Left colon (tissue), 2 donors: ENCODE measurements at places on chromosomes 11 and 22.

GRCh38 chr22:28650463-28650862 is 29.2 kb downstream of the TTC28 start:
- DNase-seq, result no peak

GRCh38 chr22:27370269-27370668 is 431.3 kb downstream of the MN1 start:
- no peak for DNase-seq

DNA sequence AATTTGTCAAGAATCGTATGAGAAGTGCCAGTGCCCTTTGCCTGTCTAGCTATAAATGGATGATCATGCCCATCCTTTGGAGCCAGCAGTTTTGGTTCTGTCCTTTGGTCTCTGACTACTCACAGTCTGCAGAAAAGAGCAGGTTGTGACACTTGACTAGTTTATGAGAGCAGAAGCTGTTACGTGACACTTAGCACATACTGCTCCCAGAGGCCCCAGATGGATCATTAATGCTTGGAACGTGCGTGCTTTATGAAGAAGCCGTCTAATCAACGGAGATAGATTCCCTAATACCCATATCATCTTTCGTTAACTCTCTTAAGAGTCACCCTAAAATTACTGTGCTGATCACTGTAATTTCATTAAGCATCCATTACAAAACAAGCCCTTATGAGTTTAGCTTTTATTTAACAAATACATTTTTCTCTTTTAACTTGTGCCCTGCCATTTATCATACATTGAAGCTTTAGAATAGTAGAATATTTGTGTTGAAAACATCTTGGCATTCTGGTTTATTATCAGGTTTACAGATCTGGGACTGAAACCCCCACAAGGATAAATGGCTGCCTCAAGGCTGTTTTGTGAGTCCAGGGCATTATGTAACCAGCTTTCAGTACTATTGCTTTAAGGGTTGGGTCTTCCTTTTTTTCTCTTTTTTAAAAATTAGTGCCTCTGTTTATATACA is 47.0 kb upstream of the ADORA2A start:
- no peak for DNase-seq

DNA sequence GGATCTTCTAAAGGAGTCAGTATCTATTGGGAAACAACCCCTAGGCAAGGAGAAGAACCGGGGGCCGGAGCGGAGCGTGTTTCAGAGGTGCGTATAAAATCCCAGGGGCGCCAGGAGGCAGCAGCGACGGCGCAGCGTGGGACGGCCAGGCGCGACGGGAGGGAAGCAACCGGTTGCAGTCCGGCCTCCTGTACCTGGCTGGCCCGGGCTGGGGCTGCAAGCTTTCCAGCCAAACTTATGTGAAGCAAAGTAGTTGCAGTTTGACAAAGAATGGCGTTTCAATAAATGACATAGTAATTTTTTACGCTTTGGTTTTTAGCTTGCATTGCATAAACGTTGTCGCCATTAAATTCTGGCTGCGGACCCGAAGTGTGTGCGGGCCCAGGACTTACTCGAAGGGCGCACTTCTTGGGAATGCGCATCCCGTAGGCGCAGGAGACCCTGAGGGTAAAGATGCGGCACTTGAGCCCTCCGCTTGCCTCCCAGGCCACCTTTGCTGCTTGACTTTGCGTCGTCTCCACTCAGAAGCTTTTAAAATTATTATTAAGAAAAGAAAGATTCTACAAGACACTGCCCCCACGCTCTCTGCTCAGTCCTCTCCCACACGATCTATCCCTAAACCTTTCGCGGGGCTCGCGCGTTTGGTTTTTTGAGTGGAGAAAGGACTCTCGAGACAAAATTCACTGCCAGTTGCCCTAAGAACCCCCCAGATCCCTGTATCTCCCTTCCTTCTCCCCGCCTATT is 1.6 kb upstream of the WT1 start:
- no peak for DNase-seq

DNA sequence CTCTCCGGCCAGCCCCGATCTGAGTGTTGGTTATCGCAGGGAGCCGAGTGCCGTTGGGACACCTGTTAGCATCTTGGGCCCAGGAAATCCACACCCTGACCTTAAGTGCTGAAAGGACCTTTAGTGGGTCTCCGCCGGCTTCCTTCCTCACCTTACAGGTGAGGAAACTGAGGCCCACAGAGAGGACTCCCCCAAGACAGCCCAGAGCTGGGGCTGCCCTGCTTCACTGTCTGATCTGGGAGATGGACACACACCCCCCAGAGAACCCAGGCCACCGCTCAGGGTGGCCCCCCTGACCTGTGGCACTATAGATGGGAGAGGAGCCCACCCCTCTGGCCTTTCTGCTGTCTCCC is 73.6 kb downstream of the FBLN1 start:
- DNase-seq, result no peak

DNA sequence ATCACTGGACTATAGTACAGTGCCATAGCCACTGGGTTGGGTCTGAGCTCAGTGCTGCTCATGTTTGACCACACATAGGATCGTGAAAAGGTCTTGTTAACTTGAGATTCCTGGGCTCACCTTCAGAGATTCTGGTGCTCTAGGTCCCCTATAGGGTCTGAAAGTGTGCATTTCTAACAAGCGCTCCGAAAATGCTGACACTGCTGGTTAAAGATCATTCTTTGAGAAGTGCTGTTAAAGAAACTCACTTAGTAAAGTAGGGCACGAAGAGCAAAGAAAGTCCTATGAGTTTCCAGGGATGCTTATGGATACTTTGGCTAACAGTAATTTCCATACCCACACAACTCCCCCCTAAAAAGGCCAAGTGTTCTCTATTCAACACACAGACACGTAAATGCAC is 108.1 kb upstream of the PAX6 start:
- no peak for DNase-seq

- no peak for DNase-seq
Observed at GRCh38 chr11:96101146-96101545, 177.2 kb upstream of the MTMR2 start.

DNA sequence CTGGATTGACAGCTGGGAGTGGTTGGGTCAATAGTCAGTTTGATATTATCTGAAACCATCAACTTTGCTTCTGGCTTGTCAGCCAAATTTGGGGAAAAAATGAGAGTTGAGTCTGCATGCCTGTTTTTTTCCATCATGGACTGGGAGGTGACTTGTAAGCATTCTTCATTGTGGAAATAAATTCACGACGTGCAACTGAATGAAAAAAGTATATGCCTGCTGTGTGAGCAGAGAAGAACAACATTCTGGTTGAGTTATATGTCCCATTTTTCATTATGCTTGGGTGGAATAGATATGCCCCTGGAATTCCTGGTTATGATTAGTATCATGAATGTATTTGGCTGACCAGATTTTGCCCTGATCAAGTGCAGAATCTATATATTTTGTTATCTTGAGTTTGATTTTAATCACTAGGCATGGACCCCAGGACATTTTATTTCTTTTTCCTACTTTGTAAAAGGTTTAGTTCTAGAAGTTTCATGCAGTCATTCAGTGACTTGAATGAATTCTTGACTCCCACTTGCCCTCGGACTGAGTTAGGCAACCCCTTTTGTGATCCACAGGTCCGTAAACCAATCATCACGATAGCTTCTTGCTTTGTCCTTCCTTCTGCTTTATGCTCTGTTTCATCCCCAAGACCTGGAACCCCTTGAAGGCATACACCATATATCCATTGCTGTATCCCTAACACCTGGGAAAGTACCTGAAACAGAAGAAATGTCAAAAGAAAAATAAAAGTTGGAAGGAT is 205.8 kb downstream of the NAV2 start:
- no peak for DNase-seq

- no peak for DNase-seq
Observed at GRCh38 chr11:65719871-65720210, 757 bp downstream of the RNASEH2C start.

DNA sequence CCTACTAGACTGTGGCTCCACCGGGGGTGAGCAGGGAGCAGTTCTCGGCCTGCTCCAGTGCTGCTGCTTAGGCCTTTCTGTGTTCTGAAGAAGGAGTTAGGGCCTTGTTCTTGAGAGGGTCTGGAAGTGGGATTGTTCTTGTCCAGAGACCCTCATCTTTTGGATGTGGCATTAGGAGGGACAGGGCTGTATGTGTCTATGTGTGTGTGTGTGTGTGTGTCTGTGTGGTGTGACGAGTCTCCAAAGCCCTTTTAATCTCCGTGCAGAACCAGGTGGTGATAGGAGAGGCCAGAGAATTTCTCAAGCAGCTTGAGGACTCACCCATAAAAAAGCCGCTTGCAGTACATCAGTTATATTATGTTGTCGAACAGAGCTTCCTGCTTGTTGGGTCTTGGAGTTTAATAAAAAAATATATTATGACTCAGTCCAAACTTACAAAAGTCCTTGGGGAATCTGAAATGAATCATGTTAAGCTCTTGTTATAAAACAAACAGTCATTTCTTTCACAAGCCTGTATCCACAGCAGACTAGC is 196.5 kb downstream of the TENM4 start:
- no peak for DNase-seq

DNA sequence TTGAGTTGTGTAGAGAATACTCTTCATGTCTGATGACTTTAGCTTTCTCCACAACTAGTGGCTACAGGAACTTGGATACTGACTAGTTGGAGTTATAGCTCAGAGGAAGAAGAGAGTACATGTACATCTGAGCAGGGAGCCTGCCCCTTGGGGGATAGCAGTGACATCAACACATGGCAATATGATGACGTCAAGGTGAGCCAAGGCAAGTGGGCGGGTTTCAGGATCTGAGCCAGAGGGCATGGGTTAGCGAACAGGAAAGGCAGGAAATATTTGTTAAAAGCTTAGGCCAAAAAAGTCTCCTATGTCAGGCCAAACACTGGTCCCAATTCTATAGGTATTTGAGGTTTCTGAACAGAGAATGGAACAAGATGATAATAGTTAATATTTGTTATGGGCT is 42.0 kb upstream of the HORMAD2 start:
- no peak for DNase-seq

- peak; percentile 94 for DNase-seq
Observed at GRCh38 chr11:57499413-57499982, 16.0 kb downstream of the SLC43A1 start.

DNA sequence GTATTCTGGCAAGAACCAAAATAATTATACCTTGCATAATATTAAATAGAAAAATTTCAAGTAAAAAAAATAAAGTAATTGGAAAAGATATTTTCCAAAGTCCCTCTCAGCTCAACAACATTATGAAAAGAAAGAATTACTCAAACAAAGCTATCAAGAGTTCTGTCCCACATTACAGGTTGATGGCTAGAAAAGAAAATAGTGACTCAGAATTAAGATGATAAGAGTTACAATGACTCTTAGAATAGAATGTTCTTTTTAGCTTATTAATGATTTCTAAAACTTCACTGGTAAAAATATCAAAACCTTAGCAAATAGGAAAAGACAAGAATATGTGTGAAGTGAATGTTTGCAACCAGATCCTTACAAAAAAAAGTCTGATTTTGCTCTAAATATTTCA is 312.5 kb upstream of the PDGFD start:
- DNase-seq, result no peak

GRCh38 chr11:128520206-128520887 is 67.0 kb downstream of the ETS1 start:
- DNase-seq, result no peak

GRCh38 chr11:121018746-121019145 is 5.2 kb upstream of the TBCEL start:
- DNase-seq, result no peak

GRCh38 chr22:42907404-42908373 is 50.6 kb upstream of the ARFGAP3 start:
- no peak for DNase-seq

DNA sequence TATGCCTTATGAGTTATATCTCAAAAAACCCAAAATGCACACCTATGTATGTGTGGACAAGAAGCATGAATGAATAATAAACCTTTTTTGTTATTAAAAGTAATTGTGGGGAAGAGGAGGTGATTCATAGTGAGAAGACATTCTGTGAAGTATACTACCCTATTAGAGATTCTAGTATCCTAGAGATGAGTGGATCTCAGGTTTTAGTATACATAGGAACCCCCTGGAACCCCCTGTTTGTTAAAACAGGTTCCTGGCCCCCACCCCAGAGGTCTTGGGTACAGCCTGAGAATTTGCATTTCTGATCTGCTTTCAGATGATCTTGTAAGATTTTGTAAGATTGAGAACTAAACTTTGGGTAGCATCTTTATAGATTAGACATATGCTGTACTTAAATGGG is 17.5 kb downstream of the NUCB2 start:
- DNase-seq, result no peak
